ENCODE measurements at places on chromosomes 7 and 10.

- DNase-seq = no peak
These were observed 100.2 kb downstream of the COL13A1 start for GRCh38 chr10:69901628-69902505.

DNA sequence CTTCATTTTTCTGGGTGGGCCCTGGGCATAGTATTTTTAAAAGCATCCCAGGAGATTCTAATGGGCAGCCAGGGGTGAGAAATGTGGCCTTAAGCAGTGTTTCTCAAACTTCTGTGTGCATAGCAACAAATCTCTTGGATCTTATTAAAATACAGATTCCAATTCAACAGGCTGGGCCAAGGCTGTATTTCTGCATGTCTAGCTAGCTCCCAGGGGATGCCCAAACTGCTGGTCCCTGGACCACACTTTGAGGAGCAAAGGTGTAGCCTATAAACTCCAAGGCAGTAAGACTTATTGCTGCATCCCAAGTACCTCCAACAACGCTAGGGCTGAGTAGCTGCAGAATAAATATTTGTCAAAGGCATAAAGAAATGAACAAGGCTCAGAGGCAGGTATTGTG lies 292.9 kb upstream of the ZMIZ1 start:
- DNase-seq = no peak

DNA sequence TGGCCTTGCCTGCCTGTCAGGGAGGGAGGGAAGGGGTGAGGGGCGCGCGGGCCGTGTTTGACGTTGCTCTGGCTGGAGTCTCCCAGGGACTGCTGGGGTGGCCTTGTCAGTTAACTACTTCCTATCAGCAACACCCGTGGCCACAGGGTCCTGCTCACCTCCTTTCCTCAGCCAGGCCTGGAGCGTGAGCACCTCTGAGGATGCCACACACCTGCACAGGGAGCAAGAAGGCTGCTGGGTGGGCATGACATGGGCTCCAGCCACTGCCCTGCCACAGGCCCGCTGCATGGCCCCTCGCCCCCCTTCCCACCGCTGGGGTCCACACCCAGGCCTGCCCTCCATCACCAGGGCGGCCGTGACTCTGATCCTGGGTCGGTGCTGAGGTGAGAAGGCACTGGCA lies 212.4 kb downstream of the ELFN1 start:
- DNase-seq = no peak

DNA sequence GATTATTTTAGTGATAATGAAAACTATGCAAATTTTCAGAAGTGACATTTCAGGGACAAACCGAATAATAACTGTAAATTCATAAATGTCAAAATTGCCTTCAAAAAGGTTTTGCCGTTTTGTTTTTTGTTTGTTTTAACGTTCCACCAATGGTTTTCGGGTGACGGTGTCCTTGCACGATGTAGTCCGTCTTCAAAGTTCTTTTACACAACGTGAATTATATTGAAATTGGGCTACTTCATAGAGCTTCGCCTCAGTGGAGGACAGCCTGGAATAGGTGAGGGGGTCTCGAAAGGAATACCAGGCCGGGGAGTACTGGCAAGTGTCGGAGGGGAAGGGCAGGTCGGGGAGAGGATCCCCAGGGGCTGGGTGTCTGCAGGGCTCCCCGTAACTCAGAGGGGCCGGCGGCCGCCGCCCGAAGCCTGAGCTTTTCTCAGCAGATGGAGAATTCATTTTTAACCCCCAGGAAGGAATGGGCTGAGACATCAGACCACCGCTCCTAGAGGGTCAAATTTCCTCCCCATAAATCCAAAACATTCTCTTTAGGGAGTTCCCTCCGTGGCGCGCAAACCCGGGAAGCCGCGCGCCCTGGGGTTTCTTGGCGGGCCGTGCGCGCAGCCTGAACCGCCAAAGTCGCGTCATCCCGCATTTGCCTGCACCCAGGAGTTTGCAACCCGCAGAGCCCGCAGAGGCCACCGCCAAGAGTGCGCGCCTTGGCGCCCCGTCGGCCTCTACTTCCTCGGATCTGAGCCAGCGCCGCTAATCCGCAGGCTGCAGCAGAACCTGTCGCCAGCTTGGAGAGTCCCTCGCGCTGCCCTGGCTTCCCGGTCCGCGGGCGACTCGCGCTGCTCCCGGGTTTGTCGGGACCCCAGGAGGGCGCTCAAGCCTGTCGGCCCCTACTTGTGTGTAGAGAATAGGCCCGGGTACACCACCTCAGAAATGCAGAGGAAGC lies 17.3 kb upstream of the EVX1 start:
- DNase-seq = no peak

- DNase-seq = no peak
These were observed 108.7 kb downstream of the TBXAS1 start for GRCh38 chr7:139937715-139938114.

- no peak for DNase-seq
These were observed 387.2 kb downstream of the TCERG1L start for GRCh38 chr10:130924138-130924819.

DNA sequence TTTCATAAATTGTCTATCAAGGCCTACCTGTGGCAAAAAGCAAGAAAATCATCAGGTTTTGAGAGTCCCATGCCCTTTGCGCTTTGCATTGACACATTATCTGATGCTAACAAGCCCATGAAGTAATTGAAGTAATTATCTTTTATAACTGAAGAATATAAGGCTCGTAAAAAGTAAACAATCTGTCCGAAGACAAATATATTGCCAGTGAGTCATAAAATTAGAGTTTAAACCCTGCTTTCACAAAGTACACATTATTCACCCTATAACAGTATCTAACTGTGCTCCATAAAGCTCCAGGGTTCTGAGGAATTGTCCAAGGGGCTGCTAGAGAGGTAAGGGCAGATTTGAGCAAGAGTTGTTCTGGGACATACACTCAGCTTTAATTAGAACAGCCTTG lies 102.3 kb upstream of the PPP1R3A start:
- DNase-seq = no peak

DNA sequence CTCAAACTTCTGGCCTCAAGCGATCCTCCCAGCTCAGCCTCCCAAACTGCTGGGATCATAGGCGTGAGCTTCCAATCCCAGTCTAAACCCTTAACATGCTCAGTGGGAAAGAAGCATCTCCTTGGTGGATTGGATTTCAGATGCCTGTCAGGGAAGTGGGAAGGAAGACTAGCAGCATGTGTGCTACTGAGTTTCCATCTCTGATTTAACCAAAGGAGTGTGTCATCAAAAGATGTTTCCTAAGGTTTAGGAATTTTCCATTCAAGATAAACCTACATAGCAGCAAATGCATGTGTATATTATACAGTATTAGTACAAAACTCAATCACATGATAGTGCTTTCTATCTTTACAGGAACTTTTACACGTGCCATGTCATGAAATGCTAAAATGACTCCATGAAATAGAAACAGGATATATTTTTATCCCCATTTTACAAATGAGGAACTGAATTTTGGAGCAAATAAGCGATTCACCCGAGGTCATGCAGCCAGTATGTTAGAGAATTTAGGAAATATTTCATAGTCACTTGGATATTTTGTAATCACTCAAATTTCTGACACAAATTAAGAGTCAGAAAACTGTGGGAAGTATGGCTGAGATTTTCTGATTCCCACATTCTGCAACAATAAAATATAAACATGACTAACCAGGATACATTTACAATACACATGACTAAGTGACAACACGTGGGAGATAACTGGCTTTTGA lies 11.4 kb upstream of the TMEM26 start:
- DNase-seq = no peak

All from stimulated activated naive CD4-positive, alpha-beta T cell (primary cell).